NCI-H345 (cell line): ENCODE measurements at places on chromosomes 11 and 22.

DNA sequence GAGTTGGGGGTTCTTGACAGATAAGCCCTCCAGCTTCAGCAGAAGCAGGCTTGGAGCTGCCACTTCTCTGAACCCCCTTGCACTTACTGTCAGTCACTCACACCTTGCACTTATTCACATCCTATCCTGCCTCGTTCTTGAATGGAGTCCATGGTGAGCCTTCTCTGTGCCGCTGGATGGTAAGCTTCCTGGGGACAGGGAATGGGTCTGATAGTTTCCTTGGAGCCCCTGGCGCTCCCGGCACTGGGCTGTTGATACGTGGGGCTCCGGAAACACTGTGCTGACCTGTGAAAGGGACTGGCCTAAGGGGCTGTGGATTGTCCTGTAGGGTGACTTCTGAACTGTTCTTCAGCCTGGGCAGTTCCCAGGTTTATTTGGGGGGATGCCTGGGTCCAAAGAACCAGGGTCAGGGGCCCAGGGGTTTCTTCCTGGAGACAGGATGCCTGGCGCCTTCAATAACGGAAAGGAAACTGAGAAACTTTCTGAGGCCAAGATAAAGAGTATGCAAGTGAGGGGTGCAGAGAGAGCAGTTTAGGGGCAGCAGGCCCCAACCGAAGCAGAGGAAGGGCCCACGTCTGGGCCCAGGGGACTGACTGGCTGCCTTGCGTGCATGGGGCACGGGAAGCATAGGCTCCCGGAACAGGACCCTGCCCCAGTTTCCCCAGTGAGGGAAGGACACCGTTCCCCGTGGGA is 709 bp upstream of the ST3GAL4 start:
- DNase-seq: no peak

DNA sequence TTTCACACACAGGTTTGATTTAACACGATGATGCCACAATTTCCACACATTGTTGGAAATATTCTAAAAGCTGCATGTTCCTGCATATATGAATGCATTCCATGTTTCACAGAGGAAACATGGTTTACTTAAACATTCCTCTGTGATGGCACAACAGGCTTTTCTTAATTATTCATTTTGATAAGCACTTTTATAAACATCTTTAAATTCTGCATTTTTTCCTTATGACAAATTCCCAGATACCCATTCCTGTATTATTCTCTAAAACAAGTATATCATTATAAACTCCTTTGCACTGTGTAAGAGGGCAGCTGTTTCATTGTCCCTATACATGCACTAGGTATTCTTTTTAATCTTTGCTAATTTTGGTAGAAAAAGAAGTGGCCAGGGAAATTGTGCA is 532.3 kb downstream of the SOX6 start:
- DNase-seq: no peak

- no peak for DNase-seq
Observed at GRCh38 chr11:6498121-6498520, 1.0 kb downstream of the DNHD1 start.

DNA sequence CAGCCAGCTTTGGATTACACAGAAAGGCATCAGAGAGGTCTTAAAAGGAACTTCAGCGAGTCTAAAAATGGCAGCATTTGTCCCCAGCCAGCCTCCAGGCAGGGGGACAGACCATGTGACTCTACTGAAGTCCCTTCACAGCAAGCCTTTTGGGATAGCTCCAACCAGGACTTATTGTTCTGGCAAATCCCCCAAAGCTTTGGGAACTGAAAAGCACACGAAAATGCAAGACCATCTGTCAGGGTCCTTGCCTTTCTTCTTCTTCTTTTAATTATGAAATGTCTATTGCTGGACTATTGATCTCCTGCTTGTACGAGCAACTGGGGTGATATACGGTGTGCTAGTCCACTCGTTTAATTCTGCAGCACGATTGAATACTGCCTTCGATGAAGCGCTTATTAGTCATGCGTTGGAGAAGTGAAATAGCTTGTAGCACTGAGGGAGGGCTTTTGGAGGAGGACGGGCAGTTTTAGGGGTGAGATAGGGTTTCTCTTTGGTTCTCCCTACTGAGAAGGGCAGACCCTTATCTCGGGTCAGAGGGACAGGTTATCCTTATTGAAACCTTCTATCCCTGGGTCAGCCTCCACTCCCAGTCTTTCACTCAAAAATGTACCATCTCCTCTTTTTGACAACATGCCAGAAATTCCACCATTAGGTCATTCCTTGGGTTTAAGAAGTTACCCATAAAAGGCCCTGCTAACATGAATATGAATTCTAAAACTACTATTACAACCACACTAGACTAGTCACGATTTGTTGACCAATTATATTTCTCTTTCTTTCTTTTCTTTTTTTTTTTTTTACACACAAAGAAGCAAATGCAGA is 416.4 kb downstream of the MIAT start:
- no peak for DNase-seq

GRCh38 chr22:29773233-29773632 is 6.1 kb downstream of the UQCR10 start:
- DNase-seq: no peak

- DNase-seq: no peak
Observed at GRCh38 chr11:59201353-59201752, 11.4 kb downstream of the MPEG1 start.

GRCh38 chr11:70760416-70761020 is 362.2 kb downstream of the CTTN start:
- peak; percentile 70 for DNase-seq

DNA sequence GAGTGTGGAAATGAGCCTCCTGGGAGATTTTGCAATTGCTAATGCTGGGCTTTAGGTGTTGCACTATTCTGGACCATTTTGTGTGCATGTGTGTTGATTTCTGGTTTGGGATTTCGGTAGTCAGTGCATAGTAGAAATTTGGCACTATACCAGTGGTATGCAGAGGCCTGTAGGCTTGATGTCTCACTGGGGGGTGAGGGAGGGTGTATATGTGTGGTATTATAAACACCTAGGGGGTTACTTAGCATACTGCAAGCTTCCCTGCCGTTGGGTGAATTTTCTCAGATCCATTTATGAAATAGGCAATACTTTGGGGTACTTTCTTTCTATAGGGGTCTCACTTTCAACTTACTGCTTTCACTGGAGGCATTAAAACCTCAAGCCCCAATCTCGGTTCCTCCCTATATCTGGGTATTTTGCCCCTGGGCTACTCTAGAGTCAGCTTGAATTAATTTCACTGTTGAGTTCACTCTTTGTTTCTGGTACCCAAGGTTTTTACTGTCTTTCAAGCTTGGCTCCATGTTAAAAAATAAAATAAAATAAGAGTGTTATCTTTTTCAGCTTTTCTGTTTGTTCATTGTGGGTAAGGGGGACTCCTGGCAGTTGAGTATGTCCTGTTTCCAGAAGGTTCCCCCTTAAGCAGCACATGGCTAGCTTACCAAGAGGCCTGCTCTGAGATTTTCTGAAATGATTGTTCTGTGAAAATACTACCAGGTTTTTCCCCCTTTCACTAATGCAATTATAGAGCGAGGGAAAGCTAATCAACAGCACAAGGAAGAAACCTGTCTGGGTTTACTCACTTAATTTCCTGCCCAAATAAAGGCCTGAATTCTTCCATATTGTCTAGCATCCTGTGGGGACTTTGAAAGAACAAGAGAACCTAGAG is 45.8 kb downstream of the PPFIBP2 start:
- no peak for DNase-seq

DNA sequence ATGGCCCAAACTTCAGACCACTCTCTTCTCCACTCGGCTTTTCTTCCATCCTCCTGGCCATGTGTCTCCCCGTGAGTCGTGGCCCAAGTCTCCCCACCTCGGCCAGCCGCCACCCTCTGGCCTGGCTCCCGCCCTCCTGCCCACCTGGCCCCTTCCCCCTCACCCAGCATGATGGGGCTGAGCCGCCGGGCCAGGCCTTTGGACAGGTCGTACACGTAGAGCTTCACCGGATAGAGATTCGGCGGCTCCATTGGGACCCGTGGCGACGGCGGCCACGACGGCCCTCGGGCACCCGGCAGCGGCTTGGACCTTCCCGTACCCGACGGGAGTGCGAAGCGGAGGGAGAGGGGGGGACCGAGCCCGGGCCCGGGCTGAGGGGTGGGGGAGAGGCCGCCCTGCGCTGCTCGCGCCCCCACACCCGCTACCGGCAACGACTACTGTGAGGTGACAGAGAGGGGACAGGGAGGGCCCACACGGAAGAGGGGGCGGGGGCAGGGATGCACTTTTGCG is at the start of gene DESI1:
Gene DESI1 (minus strand): TSS at position 455 of the 510 bp plus-strand sequence. CDS start 204 bp downstream, at position 251.
- DNase-seq: no peak

DNA sequence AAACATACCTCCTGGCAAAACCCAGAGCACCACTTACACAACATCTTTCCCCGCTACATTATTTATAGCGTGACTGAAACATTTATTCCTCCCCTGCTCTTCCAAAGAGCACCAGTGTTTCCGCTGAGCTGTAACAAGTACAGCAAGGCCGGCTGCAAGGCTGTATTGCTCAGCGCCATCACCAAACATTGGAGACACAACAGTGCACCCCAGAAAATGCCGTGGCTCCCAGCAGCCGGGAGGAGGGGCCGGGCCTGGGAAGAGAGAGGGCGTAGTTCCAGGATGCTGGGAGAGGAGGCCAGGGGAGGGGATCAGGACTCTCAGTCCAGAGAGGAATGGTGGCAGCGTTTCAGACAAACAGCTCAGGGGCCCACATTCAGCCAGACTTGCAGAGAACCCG is 133.2 kb downstream of the DSCAML1 start:
- peak; percentile 9 for DNase-seq

DNA sequence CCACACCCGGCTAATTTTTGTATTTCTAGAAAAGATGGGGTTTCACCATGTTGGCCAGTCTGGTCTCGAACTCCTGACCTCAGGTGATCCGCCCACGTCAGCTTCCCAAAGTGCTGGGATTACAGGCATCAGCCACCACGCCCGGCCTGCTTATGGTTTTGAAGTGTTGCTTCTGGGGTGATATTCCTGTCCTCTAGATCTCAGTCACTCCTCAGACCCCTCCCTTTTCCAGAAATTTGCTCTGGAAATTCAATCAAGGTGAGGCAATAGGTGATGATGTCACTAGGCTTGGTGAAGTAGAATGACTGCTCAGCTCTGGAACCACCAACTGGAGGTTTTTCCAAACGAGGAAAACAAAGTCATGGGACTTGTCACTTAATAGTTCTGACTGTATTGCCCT is 36.6 kb upstream of the CREB3L1 start:
- DNase-seq: no peak

- DNase-seq: no peak
Observed at GRCh38 chr11:19689281-19690000, 23.2 kb upstream of the NAV2 start.

DNA sequence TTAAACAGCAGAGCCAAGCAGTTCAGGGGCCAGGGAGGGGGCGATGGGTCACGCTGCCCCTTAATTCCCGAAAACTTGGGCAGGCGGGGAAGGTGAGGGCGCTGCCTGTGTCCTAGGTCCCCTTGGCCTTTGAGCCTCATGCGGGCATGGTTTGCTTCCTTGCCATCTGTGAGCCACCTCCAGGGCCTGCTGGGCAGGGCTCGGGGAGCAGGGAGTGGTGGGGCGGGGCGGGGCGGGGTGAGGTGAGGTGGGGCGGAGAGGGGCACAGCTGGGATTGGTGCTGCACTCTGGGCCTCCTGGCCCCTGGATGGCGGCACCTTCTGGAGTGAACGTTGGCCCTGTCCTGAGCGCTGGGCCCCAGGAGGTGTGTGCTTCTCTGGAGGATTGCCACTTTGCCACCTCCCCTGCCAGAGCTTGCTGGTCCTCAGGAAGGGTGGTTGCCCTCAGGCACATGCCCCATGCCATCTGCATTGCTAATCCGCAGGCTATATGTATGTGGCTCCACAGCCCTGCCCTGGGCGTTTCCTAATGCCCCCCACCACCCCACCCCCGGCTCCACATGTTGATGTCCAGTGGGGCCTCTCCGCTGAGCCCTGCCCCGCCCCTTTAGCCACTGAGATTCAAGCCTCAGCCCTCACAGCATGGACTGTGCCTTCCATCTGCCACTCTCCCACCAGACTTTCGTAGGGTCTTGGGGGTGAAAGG is 352.5 kb downstream of the TBC1D22A start:
- DNase-seq: no peak

DNA sequence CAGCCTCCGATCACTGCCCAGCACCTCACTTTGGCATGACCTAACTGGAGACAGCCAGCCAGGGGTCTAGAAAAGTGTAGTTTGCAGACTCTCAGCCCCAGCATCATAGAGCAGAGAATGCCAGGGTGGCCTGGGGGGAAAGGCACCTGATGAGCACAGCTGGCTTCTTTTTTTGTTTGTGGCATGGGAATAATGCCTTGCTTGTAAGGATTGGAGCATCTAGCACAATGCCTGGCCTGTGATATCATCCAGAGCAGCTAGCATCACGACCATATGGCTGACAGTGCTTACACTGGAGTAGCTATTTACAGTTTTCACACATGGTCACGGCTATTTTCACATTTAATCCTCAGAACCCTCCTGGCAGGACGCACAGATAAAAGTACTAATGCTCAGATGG is 594.8 kb upstream of the B3GAT1 start:
- peak; percentile 14 for DNase-seq

DNA sequence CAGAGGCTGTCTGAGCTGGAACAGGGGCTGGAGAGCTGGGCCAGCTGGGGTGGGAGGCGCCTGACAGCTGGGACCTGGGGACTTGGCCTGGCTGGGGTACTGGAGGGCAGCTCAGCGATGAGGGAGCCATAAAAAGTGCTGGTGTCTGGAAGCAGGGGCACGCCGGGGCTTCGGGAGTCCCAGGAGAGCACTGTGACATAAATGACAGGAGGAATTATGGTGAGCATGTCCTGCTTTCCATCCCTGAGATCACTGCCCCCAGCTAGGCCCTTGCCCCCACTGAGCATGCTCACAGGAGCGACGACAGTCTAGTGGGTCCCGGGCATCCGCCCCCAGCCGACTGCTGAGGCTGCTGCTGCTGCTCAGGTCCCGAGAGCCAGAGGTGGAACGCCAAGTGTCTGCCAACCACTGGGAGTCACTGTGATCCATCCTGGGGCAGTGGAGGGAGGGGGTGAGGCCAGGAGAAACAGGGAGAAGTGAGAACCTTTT is 6.2 kb downstream of the ROBO4 start:
- no peak for DNase-seq
